ENCODE measurements at places on chromosomes 4 and X. TPM values are rescaled to one million over a fixed set of nuclear protein-coding genes. Genes with fewer than 3 reads are reported as not detected.
A peak's percentile ranks its signal among the peaks of the same experiment; 100 is the strongest.

AMTN gene
- total RNA-seq, result not detected

MAGEB4 gene
- total RNA-seq, result not detected

LANCL3 gene
- 0.95 TPM for total RNA-seq

WNK3 gene
- 3.7 TPM for total RNA-seq

- peak overlapping the region; percentile 52 for H3K4me3 ChIP-seq
- H3K27me3 ChIP-seq, result no peaks in the 10 kb centered on the region
- no peaks in the 10 kb centered on the region for H3K36me3 ChIP-seq
- H3K4me1 ChIP-seq, result peaks cover 42% of the 10 kb centered on the region
- peak overlapping the region; percentile 77 for H3K27ac ChIP-seq
- DNase-seq, result no peak
These were observed 190.8 kb upstream of the GK2 start for GRCh38 chr4:79598801-79599200.

- H3K4me3 ChIP-seq, result peak overlapping the region; percentile 83
- H3K36me3 ChIP-seq, result no peaks in the 10 kb centered on the region
- H3K27ac ChIP-seq, result peak overlapping the region; percentile 96
- no peaks in the 10 kb centered on the region for H3K27me3 ChIP-seq
These were observed 2.8 kb upstream of the PCDH7 start for GRCh38 chr4:30717208-30718020.

- no peaks in the 10 kb centered on the region for H3K4me1 ChIP-seq
- no peaks in the 10 kb centered on the region for H3K36me3 ChIP-seq
- DNase-seq, result peak; percentile 68
- no peaks in the 10 kb centered on the region for H3K27me3 ChIP-seq
- no peak overlapping the region for H3K4me3 ChIP-seq
These were observed 14.9 kb downstream of the NRK start for GRCh38 chrX:105837232-105837631.

DNA sequence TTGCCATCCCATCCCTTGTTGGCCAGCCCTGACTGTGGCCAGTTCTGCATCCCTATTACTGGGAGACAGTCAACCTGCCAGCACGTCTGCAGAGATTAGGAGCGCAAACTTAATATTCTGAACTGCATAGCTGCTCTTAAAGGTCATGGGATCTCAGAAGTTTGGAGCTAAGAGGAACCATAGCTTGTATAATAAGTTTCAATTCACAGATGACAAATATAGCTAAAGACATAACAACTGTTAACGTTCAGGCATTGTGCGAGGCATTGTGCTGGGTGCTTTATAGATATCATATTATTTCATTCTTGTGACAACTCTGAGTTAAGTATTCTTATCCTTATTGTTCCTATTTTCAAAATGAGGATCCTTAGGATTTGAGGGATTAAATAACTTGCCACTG, 3.7 kb downstream of the SCARB2 start:
- H3K36me3 ChIP-seq, result no peaks in the 10 kb centered on the region
- peak overlapping the region; percentile 98 for H3K27ac ChIP-seq
- H3K4me3 ChIP-seq, result peak overlapping the region; percentile 90
- H3K27me3 ChIP-seq, result no peaks in the 10 kb centered on the region

- no peak overlapping the region for H3K27ac ChIP-seq
- no peak for DNase-seq
- no peak overlapping the region for H3K4me3 ChIP-seq
- no peaks in the 10 kb centered on the region for H3K36me3 ChIP-seq
These were observed 30.6 kb downstream of the HOPX start for GRCh38 chr4:56650262-56651055.

DNA sequence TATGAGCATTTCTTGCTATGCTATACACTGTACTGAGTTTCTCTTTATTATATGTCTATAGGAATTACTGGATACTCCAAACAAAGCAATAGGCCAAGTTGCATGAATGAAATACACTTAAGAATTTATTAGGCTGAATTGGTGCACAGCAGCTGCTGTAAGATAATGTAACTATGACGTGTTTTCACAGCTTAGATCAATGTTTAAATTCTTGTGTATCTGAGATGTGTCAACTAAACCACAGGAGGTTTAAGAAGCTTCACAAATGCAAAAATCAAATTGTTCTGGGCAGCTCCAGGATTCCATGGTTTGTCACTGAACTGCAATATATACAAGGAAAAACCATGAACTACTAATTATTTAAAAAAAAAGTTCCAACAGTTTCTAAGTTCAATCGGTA, 156.7 kb downstream of the MAPK10 start:
- H3K27ac ChIP-seq, result no peak overlapping the region
- no peaks in the 10 kb centered on the region for H3K27me3 ChIP-seq
- no peak overlapping the region for H3K4me3 ChIP-seq
- no peaks in the 10 kb centered on the region for H3K36me3 ChIP-seq
- DNase-seq, result no peak

DNA sequence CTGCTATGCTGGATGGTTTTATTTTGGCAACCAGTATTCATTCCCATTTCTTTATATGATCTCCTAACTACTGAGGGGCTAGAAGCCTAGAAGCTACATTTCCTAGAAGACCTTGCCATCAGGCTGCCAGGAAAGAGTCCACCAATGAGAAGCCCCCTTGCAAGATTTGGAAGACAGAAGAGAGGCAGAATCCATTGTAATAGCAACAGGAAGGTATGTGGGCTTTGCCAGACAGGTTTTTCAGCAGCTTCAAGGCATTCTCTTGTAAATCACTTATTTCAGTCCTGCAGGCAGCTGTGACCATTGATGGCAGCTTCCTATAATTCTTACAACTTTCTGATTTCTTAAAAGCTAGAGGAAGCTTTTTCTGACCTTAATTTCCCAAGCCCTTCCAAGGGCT, 148.3 kb upstream of the NHS start:
- no peaks in the 10 kb centered on the region for H3K27me3 ChIP-seq
- DNase-seq, result no peak
- H3K27ac ChIP-seq, result no peak overlapping the region
- H3K4me1 ChIP-seq, result no peaks in the 10 kb centered on the region
